ENCODE measurements at places on chromosomes 13 and 19. TPM values are rescaled to one million over a fixed set of nuclear protein-coding genes. Genes with fewer than 3 reads are reported as not detected.

Gene GFY
- not detected for polyA plus RNA-seq

Gene ZNF540
- polyA plus RNA-seq: 0.08 TPM

Gene ESD
- 94.3 TPM for polyA plus RNA-seq

Gene PTH2
- polyA plus RNA-seq: not detected

Gene LMO7
- 83.6 TPM for polyA plus RNA-seq

Gene ZNF841
- 5.1 TPM for polyA plus RNA-seq

Gene DAPK3
- 142 TPM for polyA plus RNA-seq

DNA sequence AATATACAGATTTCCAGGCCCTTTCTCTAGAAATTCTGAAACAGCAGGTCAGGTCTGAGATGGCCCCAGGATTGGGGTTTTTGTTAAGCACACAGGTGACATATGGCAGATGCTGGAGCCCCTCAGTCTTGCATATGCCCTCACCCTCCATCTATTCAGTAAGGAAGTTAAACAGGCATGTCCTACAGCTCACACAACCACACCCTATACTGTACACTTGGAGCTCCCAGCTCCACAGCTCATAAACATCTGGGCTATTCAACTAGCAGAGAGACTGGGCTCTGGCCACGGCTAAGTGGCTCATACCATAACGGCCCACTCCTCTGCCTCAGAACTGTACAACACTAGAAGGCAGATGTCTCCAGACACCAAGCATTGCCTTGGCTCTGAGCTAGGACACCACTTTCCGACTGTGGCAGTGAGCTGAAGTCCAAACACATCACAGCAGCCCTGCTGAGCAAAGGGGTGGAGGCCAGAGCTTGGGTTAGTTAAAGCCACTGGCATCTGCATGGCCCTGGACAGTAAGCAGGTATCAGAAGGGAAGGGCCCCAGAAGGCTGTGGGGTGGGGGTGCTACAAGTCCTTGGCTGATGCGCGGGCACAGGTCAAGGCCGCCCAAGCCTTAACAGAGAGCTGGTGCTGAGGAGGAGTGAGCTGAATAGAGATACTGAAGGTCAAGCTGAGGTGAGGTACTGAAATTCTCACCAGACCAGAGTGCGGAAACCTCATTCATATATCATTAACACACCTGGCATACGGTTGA lies 79.1 kb downstream of the ABCC4 start:
- no peak for DNase-seq

GRCh38 chr13:88104576-88104975 lies 433.4 kb downstream of the SLITRK5 start:
- no peak for DNase-seq

GRCh38 chr19:47075941-47076340 lies 27.5 kb upstream of the TMEM160 start:
- DNase-seq: no peak

GRCh38 chr19:16364231-16364865 lies 39.7 kb downstream of the KLF2 start:
- DNase-seq: no peak

GRCh38 chr13:38477676-38478075 lies 128.0 kb downstream of the UFM1 start:
- no peak for DNase-seq

GRCh38 chr19:30004403-30004802 lies 62.4 kb downstream of the URI1 start:
- no peak for DNase-seq

GRCh38 chr13:114318624-114319023 lies 4.3 kb downstream of the CHAMP1 start:
- no peak for DNase-seq

DNA sequence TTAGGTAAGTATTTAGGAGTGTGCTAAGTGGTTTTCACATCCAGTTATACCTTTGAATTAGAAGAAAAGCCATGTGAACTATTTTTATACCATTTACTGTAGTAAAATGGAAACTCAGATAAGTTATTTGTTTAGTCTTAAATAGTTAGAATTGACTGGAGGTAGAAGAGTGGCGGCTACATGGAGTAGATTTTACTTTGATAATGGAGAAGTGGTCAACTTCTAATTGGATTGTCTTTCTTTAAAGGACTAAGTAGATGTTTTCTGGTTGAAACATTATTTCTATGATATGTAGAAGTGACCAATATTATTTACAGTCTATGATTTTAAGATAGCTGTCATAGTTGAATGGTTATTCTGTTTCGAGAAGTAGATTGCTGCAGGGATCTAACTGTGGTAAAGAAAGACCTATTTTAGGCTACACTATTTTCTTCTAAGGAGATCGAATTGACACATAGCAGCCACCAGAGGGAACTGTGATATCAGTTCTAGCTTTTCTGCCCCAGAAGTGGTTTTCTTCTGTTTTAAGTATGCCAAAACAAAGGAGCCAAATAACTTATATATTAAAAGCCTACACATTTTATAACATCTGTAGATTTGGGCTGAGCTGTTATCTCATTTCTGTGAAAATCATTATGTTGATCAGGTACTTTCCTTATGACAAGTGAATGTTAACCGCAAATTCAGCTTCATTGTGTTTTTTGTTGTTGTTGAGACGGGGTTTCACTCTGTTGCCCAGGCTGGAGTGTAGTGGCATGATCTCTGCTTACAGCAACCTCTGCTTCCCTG lies 26.1 kb downstream of the ZMYM2 start:
- DNase-seq: peak; percentile 20

GRCh38 chr13:25432691-25433090 lies 60.9 kb downstream of the ATP8A2 start:
- DNase-seq: no peak

- DNase-seq: peak; percentile 97
These were observed at the start of gene WIZ for GRCh38 chr19:15449620-15450527. Gene WIZ, minus strand, starts transcription at chr19:15449956. Its CDS starts 1,649 bp downstream, at chr19:15448307.

- DNase-seq: no peak
These were observed 1.9 kb downstream of the CCNP start for GRCh38 chr19:40224342-40225150.

GRCh38 chr13:111853721-111854120 lies 213.2 kb upstream of the SOX1 start:
- no peak for DNase-seq

- DNase-seq: no peak
These were observed 16.2 kb downstream of the PSPC1 start for GRCh38 chr13:19766591-19766990.

DNA sequence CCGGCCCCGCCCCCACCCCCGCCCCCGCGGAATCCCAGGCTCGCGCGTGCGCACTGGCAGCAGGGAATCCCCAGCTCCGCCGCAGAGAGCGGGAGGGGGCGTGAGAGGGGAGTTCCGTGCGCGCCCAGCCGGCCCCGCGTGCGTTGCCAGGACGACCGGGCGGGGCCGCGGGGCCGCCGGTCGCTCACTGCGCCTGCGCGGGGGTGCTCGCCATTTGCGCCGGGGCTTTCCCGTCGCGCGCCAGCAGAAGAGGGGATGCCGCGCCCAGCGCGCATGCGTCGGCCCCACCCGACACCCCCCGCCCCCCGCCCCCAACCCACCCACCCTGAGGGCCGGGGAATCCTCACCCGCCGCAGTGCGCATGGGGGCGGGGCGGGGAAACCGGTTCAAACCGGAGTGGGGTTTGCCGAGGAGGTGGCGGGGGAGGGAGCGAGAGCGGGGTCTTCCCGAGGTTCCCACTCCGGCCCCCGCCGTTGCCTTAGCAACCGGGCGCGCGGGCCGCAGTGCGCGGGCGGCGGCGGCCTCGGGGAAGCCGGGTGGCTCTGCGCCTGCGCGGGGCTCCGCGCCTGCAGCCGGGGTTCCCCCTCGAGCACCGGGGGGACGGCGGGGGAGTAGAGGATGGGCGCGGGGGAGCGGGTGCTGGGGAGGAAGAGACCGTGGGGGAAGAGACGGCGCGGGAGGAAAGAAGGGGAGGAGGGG lies 15.1 kb downstream of the CCDC124 start:
- DNase-seq: peak; percentile 99

DNA sequence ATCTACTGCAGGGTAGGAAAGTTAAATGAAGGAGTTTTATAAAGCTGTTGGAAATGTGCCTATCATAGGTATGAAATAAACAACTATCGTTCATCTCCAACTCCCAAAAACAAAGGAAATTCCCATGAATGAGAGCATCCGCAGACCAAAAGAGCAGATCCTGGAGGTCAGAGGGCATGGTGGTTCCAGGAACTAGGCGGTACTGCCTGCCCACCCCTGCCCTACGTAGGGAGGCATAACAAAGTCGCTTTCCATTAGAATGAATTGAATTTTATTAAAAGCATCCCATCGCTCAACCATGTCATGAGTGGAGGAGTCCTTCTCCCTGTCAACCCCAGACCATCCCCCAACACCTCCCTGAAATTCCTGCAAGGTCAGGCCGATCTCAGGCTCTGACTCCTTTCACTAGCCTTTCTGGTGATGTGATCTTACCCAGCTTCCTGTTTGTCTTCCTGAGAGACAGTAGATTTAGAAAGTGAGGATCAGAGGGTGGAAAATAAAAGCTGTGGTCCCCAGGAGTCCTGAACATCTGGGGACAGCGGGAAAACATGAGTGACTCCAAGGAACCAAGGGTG lies at the start of gene CLEC4M:
Gene CLEC4M, plus strand, starts transcription at position 525 of the 575 bp plus-strand sequence. Its CDS starts 24 bp downstream, at position 549.
- DNase-seq: no peak

All from SK-N-SH (cell line).